ENCODE measurements at places on chromosomes 1 and 21.

DNA sequence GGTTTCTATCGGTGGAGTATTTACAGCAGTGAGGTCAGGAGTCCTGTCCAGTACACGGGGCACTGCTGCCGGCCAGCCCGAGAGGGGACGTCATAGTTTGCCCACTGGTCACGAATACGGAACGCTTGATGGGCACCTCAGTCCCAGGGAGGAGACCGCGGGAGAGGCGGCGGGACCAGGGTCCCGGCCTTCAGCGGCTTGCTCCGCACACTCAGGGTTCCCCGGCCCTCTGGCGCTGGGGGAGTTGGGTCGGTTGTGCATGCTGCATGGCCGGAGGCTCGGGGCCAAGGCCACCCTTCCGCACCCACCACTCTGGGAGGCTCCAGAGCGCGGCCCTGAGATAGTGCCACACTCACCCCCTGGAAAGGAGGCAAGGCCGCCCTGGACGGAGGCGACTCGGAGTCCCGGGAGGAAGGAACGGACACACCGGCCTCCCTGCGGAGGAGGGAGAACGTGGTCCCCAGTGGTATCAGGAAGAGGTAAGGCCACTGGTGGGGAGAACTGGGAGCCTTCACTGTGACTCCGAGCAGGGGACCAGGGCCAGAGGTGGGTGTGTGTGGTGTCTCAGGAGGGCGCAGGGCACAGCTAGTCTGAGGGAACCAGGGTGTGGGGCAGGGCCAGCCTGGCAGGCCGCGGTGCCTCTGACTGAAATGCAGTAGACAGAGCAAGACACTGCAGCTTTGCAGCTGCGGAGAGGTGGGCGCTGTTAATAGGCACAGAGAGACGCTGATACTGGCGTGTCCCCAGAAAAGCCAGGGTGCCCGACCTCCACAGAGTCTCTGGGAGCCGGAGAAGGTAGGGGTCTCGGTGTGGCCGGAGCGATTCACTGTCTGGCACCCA lies 28.6 kb upstream of the PRSS38 start:
- DNase-seq = no peak

- DNase-seq = no peak
Measured at GRCh38 chr1:27398405-27399149, 6.2 kb downstream of the GPR3 start.

GRCh38 chr1:51843948-51844347 lies 34.6 kb downstream of the NRDC start:
- no peak for DNase-seq

DNA sequence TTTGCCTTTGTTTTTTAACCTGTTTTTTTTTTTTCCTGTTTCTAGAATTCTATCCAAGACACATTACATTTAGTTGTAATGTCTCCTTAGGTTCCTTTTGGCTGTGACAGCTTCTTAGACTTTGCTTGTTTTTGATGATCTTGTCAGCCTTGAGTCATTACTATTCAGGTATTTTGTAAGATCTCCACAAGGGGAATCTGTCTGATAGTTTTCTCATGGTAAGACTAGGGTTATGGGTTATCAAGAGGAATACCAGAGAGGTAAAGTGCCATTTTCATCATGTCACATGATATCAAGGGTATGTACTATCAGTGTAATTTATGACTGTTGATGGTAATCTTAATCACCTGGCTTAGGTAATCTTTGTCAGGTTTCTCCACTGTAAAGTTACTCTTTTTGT lies 99.1 kb upstream of the GFI1 start:
- peak; percentile 11 for DNase-seq

- no peak for DNase-seq
Measured at GRCh38 chr1:11980676-11980972, 380 bp downstream of the MFN2 start.

- DNase-seq = no peak
Measured at GRCh38 chr1:209199822-209200221, 383.7 kb upstream of the CAMK1G start.

- DNase-seq = no peak
Measured at GRCh38 chr1:193525411-193525810, 339.0 kb upstream of the B3GALT2 start.

DNA sequence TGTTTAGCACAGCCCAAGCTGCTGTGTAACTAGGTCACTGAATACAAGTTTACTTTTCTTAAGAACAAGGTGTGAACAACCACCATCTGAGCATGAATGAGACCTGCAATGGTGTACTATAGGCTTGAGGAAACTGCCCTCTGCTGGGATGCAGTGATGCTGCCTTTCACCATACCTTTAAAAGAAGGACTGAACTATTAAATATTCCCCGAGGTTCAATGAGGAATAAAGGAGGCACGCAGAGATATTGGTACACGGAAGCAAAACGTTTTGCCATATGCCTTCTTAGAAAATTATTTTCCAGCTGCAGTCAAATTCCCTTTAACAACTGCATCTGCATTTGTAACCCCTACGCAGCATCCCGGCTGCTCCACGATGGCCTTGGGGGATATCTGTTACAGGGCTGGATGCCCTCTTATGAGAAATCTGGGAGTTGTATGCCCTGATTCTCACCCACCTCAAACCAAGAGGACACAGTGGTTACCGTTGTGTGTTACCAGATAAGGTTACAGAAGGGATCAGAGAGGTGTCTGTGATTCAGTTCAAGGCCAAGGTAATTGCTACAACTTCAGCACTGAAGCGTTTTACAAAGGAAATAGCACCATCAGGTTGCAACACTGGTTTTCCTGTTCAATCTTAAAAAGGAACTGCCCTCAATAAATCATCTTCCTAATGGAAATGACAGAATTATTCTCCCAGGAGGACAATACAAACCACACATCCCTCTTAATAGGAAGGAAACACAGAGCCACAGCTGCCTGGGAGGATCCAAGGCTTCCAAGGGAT lies 470.5 kb downstream of the LTN1 start:
- peak; percentile 82 for DNase-seq

GRCh38 chr1:96521994-96522760 lies 199.4 kb upstream of the PTBP2 start:
- DNase-seq = peak; percentile 80

- DNase-seq = peak; percentile 51
Measured at GRCh38 chr1:64654519-64655341, 90.1 kb upstream of the RAVER2 start.

DNA sequence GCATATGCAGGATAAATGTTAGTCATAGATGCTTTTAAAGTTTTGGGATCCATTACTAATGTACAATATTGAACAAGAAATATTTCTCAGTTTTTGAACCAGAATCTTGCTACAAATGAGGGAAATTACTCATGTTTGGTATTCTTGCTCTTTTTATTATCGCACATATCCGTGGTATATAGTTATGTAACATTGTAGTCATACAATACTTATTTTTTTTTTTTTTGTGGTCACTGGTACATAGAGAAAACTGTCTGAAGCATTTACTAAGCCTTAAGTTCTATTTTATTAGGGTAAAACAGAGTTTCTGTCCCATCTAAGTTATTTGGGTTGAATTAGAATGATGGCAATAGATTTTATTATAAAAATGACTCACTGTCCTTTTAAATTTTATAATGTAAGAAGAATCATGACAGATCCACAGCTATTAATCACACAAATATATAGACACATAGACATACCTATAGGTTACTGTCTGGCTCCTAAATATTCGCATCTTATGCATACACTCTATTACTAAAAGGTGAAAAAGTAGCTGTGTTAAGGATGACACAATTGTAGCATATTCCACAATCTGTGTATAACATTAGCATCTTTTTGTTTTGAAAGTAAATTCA lies 18.0 kb upstream of the PRKAA2 start:
- DNase-seq = no peak

DNA sequence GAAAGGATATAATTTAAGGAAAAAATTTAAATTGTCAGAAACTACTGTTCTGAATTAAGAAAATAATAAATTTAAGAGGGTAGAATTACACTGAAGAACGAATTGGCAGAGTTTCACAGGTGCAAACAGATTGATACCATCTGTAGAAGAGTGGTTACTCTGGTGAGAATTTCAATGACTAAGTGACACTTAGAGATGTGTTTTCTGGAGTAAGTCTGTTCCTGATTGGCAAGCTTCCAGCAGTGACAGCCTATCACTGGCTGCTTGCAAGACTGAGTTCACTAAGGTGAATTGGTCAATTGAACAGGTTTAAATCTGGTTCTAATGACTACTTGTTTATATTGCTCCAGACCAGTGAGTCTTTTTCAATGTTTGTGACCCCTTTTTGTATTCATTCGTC lies 838.2 kb upstream of the RGS18 start:
- DNase-seq = no peak

DNA sequence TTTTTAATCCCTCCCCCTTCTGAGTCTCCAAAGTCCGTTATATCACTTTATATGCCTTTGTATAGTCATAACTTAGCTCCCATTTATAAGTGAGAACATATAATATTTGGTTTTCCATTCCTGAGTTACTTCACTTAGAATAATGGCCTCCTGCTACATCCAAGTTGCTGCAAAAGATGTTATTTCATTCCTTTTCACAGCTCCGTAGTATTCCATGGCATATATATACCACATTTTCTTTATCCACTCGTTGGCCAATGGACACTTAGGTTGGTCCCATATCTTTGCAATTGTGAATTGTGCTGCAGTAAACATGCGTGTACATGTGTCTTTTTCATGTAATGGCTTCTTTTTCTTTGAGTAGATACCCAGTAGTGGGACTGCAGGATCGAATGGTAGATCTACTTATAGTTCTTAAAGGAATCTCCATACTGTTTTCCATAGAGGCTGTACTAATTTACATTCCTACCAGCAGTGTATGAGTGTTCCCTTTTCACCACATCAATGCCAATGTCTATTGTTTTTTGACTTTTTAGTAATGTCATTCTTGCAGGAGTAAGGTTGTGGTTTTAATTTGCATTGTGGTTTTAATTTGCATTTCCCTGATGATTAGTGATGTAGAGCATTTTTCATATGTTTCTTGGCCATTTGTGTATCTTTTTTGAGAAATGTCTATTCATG lies 12.3 kb downstream of the MAN1C1 start:
- no peak for DNase-seq

GRCh38 chr1:204651843-204652421 lies 33.6 kb downstream of the LRRN2 start:
- DNase-seq = no peak

GRCh38 chr1:175702079-175702795 lies 41.2 kb downstream of the TNR start:
- no peak for DNase-seq

GRCh38 chr1:231415018-231415583 lies 7.0 kb downstream of the EGLN1 start:
- no peak for DNase-seq

GRCh38 chr1:208988811-208989222 lies 594.7 kb upstream of the CAMK1G start:
- peak; percentile 49 for DNase-seq

All from fibroblast of mammary gland (primary cell).